ENCODE measurements at places on chromosomes 3 and 15.
A peak's percentile ranks its signal among the peaks of the same experiment; 100 is the strongest.

- no peak for DNase-seq
These were observed 89.4 kb downstream of the RPLP1 start for GRCh38 chr15:69542028-69542427.

GRCh38 chr15:61822511-61822910 is 237.7 kb downstream of the VPS13C start:
- no peak for DNase-seq

DNA sequence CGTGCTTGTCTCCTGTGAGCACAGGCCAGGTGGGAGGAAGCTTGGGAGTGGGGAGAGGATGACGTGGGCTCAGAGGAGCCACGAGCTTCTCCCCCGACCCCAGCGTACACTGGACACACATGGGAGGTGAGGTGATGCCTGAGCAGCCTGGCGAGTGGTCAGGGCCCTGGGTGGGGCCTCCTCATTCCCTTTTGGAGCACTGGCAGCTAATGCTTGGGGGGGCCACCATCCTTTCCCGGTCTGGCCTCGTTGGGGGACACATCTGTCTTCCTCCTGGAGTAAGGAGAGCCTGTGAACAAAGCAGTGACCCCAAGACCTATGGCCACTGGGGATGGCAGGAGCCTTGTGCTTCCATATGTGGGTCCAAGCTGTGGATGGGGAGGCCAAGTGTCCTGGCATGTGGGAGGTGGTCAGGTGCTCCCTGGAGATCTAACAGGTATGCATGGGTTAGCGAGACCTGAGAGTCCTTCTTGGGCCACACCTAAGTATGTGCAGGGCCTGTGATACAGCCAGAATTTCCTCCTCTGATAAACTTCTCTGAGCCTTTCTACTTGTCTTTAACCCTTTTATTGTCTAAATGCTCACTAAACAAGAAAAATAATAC is 9.5 kb downstream of the KLF13 start:
- DNase-seq: no peak

DNA sequence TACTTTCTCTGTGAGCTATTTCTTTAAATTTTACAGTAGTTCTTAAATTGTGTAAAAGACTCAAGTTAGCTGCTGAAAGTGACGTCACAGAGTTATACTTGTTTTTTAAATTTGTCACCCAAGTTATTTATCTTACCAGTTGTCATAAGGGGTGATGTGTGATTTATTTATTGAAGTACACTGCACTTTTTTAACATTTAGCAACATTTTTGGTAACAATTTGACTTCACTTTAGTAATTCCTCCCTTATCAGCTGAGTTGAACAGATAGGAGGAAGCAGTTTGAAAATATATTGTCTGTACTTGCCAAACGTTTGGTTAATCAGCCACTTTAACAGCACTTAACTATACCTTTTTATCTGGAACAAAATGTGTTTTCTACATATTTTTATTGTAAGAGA is 3.8 kb downstream of the STT3B start:
- peak; percentile 17 for DNase-seq

DNA sequence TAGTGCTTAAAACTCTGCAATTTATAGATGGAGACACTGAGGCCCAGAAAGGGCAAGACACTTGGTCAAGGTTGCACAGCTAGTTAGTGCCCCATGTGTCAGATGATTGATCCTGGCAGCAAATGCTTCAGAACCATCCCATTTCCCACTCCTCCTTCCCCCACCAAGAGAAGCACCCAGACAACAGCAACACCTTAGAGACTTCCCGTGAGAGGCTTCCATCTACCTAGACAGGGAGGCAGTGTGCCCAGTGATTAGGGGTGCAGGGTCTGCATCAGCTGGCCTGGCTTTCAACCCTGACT is 77.6 kb downstream of the CORO2B start:
- no peak for DNase-seq

GRCh38 chr3:115658337-115659181 is 35.2 kb downstream of the GAP43 start:
- DNase-seq: peak; percentile 66

- DNase-seq: no peak
These were observed 44.5 kb downstream of the ADCY5 start for GRCh38 chr3:123404391-123404790.

- no peak for DNase-seq
These were observed 3.8 kb upstream of the CMTM6 start for GRCh38 chr3:32506466-32506865.

DNA sequence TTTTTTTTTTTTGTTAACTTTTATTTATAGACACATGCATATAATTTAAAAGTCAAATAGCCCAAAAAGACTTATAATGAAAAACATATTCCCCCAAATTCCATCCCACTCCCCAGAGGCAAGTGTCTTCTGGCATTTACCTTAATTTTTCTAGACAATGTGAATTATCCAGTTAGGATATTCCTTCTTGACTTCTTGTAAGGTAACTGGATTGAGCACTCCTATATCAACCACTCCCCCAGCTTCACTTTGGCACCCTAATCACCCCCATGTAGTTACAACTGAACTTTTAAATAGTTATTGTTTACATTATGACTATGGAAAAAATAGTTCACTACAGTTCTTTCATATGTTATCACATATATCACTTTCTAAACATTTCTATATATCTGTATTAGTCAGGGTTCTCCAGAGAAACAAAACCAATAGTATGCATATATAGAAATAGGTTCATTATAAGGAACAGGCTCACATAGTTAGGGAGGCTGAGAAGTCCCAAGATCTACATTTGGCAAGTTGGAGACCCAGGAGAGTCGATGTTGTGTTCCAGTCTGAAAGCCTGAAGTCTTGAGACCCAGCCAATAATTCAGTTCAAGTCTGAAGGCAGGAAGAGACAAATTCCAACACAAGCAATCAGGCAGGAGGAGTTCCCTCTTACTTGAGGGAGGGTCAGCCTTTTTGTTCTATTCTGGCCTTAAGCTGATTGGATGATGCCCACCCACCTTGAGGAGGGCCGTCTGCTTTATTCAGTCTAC is 175.8 kb downstream of the THSD4 start:
- DNase-seq: no peak

DNA sequence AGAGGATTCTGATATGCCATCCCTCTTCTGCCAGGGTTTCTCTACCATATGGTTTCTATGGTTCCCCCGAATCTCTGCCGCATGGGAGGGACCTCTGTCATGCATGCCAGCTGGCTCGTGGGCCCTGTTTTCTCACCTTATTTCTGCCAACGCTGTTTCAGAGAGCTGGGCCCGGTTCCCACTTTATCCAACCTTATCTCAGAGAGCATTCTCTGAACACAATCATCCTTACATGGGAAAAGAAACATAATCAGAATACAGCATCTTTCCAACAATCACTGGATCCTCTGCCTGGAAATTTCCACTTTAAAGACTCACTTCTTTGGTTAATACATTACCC is 234.5 kb upstream of the ZBTB20 start:
- DNase-seq: no peak

- no peak for DNase-seq
These were observed 9.8 kb downstream of the ATP2B2 start for GRCh38 chr3:10495614-10496013.

DNA sequence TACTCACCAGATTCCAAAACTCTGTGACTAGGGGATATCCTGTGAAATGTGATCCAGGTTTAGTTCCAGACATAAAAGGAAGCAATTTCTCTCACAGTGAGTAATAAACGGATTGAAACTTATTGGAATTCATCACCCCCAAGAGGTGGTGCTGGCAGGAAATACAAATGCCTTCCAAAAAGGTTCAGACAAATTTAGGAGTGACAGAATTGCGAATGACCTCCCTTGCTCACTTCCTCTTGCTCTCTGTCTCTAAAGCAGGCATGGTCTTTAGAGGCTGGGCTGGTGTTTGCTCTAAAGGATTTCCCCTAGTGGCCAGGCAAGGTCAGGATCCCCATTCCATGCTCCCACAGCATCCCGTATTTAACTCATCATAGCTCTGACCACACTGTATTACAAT is 449.4 kb upstream of the PPP2R3A start:
- no peak for DNase-seq

GRCh38 chr3:195762249-195762585 is 41.4 kb downstream of the MUC20 start:
- DNase-seq: no peak

DNA sequence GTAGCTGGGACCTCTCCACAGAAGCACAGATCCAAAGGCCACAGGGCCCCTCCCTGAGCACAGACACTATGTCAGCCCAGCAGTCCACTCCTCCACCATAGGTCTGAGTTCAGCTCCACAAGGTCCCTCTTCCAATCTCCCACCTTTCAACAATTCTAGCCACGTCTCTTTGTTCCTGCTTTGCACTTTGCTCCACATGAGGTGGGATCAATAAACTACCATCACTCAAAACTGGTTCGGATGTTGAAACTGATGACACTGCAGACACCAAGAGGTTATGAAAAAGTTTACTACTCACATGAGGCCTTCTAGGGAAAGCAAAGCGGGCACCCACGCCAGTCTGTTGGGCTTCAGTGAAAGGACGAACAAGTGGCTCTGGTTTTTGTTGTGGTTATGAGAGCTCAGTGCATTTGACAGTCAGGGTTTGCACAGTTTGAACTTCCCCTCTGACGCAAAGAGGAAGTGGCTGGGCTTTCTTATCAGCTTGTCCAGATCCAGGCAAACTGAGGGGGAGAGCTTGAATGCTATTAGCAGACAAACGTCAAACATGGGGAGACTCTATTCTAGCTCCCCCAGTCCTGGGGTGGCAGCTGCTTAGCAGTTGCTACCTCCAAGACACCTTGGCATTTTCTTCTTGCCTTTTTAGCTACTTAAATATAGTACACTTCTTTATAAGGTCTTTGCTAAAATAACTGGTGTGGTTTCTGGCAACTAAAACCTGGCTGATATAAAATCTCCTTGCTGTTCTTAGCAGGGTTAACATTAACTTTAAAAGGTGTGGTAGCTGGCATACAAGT is 37.8 kb downstream of the ZNF445 start:
- DNase-seq: peak; percentile 81

GRCh38 chr15:74593122-74593521 is 22.5 kb upstream of the CLK3 start:
- no peak for DNase-seq

DNA sequence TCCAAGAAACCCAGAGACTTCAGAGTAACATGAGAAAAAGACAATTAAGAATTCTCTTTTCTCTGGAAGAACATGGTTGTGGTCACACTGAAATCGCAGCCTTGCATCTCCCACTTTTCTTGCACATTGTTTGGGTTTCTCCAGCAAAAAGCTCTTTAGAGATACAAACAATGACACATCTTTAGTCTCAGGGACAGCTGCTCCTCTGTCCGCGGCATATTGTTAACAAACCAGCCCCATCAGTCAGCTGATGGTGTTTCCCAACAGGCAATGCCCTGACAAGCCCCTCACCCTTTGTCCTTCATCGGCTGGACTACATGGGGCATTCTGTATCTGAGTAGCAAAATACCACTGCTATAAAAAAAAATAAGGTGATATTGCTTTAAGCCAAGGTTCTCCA is 53.4 kb downstream of the UMPS start:
- DNase-seq: no peak

DNA sequence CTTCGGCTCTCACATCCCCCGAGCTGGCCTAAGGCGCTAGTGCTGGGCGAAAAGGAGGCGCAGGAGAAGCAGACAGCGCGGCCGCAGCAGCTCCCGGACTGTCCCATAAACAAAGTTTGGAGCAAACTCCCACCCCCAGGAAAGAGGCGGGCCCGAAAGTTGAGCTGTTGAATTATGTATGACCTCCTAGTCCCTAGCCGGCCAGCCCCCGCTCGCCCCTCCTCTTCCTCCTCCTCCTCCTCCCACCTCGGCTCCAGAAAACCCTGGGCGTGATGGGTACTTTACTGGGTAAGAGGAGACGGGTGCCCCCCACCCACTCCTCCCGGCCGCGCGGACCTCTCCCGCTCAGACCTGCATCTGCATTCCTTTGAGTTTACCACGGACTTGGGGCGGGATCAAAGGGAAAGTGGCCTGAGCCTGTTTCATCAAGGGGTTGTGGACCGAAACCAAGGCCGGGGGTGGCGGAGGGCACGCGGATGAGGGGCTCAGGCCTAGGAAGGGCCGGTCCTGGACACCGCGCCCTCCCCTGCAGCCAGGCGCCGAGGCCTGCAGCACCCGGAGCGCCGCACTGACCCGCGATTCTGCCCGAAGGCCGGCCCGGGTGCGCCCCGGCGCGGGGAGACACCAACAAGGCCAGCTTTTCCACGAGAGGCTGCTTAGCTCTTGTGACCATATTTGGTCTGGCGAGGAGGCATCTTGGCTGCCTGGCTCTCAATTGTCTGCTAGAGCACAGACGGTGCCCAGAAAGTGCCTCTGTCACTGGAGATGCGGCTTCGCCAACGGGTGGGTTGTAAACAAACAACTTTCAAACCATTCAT is at the start of gene WWTR1:
TSS of gene WWTR1 (minus strand) at position 100 of the 818 bp plus-strand sequence. CDS start 719 bp downstream, outside the sequence.
- peak; percentile 35 for DNase-seq

GRCh38 chr15:90960298-90961091 is 5.8 kb downstream of the RCCD1 start:
- no peak for DNase-seq

- DNase-seq: no peak
These were observed 8.0 kb upstream of the ACAP2 start for GRCh38 chr3:195450731-195451229.

- DNase-seq: no peak
These were observed 56.7 kb upstream of the TSC22D2 start for GRCh38 chr3:150351398-150351797.

DNA sequence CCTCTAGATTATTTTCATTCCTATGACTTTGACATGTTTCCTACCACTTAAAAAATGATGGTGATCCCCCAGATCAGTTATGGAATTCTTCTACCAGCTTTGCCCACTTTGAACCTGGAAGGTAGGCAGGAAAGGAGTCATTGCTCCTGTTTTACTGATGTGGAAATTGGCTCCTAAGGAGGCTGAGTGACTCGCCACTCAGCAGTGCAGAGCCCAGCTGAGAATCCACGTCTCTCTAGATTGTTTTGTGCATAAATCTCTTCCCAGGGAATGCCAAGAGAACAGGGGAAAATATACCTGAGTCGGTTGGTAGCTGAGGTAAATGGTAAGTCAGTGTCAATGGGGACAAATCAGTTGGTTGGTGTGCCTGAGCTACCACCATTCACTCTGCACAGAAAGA is 4.7 kb downstream of the LTF start:
- DNase-seq: no peak

GRCh38 chr15:101514318-101514717 is 24.8 kb upstream of the PCSK6 start:
- no peak for DNase-seq

DNA sequence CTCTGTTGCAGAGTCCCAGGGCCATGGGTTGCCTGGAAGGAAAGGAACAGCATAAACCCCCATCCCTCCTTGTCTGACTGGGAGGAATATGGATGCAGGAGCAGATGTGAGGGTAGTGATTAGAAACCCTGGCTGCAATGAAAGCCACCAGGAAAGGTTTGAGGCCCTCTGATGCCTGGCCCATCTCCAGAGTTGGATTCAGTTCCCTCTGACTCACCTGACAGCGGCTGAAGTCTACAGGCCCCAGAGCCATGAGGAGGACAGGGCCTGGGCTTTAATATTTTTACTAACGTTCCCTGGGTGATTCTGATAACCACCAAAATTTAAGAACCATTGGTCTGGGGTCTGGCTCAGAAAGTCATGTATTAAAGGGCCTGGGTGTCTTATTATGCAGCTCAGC is 214.0 kb downstream of the EPHB1 start:
- DNase-seq: no peak

- peak; percentile 27 for DNase-seq
These were observed 80.6 kb upstream of the CHD2 start for GRCh38 chr15:92819278-92820235.
